Breast epithelium (tissue), 4 donors: ENCODE measurements at places on chromosomes 11 and 22. TPM values are rescaled to one million over a fixed set of nuclear protein-coding genes. Genes with fewer than 3 reads are reported as not detected.

Gene ZBTB16
- total RNA-seq = 271 TPM

Gene OR52E8
- total RNA-seq = not detected

Gene APOA1
- 0.48 TPM for total RNA-seq

GRCh38 chr11:58775066-58775708 is 43.4 kb upstream of the GLYAT start:
- H3K36me3 ChIP-seq = no peaks in the 10 kb centered on the region
- no peaks in the 10 kb centered on the region for H3K27me3 ChIP-seq
- H3K4me3 ChIP-seq = no peak overlapping the region
- DNase-seq = no peak
- no peak overlapping the region for H3K27ac ChIP-seq

DNA sequence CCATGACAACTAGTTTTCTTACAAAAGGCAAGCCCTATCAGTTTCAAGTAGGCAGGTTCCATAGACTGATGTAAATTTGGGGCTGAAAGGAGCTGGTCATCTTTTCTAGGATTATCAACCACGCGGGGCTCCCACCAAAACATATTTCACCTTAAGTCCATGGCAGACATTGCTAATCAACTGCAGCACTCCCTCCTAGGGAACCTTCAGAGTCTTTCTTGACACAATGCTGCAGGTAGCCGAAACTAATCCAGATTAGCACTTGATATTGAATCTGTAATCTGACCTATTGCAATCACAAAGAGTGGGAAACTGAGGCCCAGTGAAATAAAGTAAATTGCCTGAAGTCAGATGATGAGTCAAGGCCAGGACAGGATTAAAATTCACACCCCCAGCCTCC is 32.5 kb downstream of the MN1 start:
- H3K27ac ChIP-seq = no peak overlapping the region
- no peak overlapping the region for H3K4me3 ChIP-seq
- H3K36me3 ChIP-seq = no peaks in the 10 kb centered on the region
- no peaks in the 10 kb centered on the region for H3K27me3 ChIP-seq

- peak overlapping the region; percentile 79 for H3K27ac ChIP-seq
- H3K36me3 ChIP-seq = no peaks in the 10 kb centered on the region
- DNase-seq = no peak
- H3K4me1 ChIP-seq = no peaks in the 10 kb centered on the region
Observed at GRCh38 chr22:18078329-18079041, 695 bp downstream of the PEX26 start.

- H3K4me3 ChIP-seq = no peak overlapping the region
- no peak for DNase-seq
- no peaks in the 10 kb centered on the region for H3K36me3 ChIP-seq
- H3K27ac ChIP-seq = no peak overlapping the region
- no peaks in the 10 kb centered on the region for H3K27me3 ChIP-seq
Observed at GRCh38 chr22:38866399-38867123, 5.5 kb downstream of the CBX6 start.

- H3K4me3 ChIP-seq = no peak overlapping the region
- H3K4me1 ChIP-seq = no peaks in the 10 kb centered on the region
- H3K27me3 ChIP-seq = peaks cover 4% of the 10 kb centered on the region
- H3K36me3 ChIP-seq = no peaks in the 10 kb centered on the region
- no peak overlapping the region for H3K27ac ChIP-seq
- DNase-seq = no peak
Observed at GRCh38 chr22:26127126-26127525, 42.1 kb upstream of the SEZ6L start.

DNA sequence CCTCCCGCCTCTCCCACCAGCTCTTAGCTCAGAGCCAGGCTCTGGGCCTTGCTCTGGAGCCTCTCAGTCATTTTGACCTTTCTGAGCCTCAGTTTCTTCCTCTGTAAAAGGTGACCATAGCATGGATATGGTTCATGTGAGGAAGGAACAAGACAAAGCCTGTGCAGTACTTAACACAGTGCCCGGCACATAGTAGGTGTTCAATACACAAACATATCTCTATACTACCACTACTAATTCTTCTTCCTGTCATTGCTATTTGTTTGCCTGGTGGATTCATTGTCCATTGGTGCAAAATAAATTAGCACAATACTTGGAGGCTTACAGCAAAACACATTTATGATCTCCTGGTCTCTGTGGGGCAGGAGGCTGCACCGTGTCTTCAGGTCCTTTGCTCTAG is 21.6 kb upstream of the MPPED1 start:
- no peaks in the 10 kb centered on the region for H3K36me3 ChIP-seq
- H3K4me1 ChIP-seq = no peaks in the 10 kb centered on the region
- no peak overlapping the region for H3K27ac ChIP-seq
- no peak for DNase-seq
- H3K27me3 ChIP-seq = peaks cover 14% of the 10 kb centered on the region
- H3K4me3 ChIP-seq = no peak overlapping the region

GRCh38 chr22:46789992-46790391 is 27.5 kb downstream of the TBC1D22A start:
- no peaks in the 10 kb centered on the region for H3K36me3 ChIP-seq
- H3K27ac ChIP-seq = no peak overlapping the region
- no peak overlapping the region for H3K4me3 ChIP-seq
- no peaks in the 10 kb centered on the region for H3K4me1 ChIP-seq

DNA sequence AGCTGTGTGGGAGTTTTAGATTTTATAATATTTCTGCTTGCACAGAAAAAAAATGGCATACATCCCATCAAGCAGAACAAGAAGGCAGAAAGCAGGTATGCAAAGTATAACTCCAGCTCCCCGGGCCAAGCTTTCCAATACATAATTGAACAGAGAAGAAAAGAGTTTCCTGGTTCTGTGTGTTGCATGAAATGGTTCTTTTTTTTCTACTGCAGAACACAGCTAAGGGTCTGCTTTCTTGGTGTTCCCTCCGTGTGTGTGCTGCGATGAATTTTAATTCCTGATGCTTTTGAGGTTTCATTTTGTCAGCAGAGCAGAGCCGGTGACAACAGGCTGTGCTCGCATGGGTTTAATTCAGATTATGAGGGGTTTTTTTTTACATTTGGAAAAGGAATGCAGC is 70.7 kb upstream of the TTC12 start:
- DNase-seq = no peak
- H3K27ac ChIP-seq = no peak overlapping the region
- H3K27me3 ChIP-seq = no peaks in the 10 kb centered on the region

DNA sequence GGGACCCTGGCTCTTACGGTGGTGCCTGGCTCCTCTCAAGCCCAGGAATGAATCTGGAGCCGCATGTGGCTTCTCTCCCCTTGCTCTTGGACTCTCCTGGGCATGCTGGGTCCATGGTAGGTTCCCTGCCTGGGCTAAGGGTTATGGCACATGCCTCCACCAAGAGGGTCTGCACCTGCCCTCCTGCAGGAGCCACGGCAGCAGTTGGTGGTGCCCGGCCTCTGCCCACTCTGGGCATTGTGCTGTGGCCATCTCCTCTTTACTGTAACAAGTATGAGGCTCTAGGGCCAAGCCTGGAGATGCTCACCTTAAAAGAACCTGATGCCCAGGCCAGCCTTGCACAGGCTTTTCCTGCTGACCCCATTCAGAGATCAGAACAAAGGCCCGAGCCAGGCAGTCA is 104.0 kb upstream of the PITPNB start:
- peaks cover 4% of the 10 kb centered on the region for H3K4me1 ChIP-seq
- H3K4me3 ChIP-seq = no peak overlapping the region
- no peaks in the 10 kb centered on the region for H3K36me3 ChIP-seq
- no peaks in the 10 kb centered on the region for H3K27me3 ChIP-seq

DNA sequence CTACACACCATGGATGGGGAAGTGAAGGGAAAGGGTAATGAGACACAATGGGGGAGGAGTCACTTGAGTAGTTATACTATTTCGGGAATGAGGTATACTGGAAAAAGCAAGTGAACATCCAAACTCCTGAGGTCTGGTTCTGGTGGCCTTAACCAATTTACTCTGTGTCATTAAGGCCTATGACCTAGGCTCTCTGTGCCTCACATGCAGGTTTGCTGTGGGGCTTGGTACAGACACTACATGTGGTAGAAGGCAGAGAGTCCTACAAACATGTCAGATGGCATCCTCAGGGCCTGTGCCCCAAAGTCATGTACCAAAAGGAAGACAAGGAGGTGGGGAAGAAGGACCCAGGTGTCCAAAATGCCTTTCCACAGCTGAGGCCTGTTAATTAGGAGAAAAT is 98.9 kb downstream of the TRIM29 start:
- no peak overlapping the region for H3K4me3 ChIP-seq
- DNase-seq = no peak
- no peaks in the 10 kb centered on the region for H3K4me1 ChIP-seq
- H3K27me3 ChIP-seq = no peaks in the 10 kb centered on the region

DNA sequence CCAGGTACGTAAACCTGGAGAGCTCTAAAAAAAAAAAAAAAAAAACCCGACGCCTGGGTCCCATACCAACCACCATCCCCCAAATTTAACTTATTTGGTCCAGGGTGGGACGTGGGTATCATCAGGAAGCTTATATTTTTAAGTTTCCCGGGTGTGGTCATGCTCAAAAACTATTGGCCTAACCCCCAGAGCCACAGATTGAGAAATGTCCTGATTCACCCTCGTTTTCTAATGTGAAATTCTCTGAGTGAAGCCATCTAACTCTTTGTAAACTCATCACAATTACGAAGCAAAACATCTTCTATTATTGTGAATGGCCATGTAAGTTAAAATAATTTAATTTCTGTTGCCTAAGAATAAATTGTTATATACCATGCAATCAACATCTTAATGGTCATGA is 29.6 kb downstream of the PAK1 start:
- no peak overlapping the region for H3K4me3 ChIP-seq
- no peaks in the 10 kb centered on the region for H3K4me1 ChIP-seq
- no peak overlapping the region for H3K27ac ChIP-seq
- no peaks in the 10 kb centered on the region for H3K27me3 ChIP-seq
- DNase-seq = no peak

- no peak overlapping the region for H3K4me3 ChIP-seq
- H3K36me3 ChIP-seq = no peaks in the 10 kb centered on the region
- H3K27me3 ChIP-seq = no peaks in the 10 kb centered on the region
- no peak overlapping the region for H3K27ac ChIP-seq
Observed at GRCh38 chr11:75496305-75496752, 29.4 kb downstream of the GDPD5 start.

GRCh38 chr22:43230971-43231723 is 44.2 kb upstream of the TTLL12 start:
- no peak overlapping the region for H3K4me3 ChIP-seq
- H3K27ac ChIP-seq = no peak overlapping the region
- no peaks in the 10 kb centered on the region for H3K36me3 ChIP-seq
- no peaks in the 10 kb centered on the region for H3K27me3 ChIP-seq
- DNase-seq = no peak

- no peaks in the 10 kb centered on the region for H3K36me3 ChIP-seq
- H3K4me3 ChIP-seq = no peak overlapping the region
- H3K27ac ChIP-seq = no peak overlapping the region
Observed at GRCh38 chr11:24521601-24522000, 24.7 kb downstream of the LUZP2 start.
